ENCODE measurements at places on chromosomes 2 and 18.

DNA sequence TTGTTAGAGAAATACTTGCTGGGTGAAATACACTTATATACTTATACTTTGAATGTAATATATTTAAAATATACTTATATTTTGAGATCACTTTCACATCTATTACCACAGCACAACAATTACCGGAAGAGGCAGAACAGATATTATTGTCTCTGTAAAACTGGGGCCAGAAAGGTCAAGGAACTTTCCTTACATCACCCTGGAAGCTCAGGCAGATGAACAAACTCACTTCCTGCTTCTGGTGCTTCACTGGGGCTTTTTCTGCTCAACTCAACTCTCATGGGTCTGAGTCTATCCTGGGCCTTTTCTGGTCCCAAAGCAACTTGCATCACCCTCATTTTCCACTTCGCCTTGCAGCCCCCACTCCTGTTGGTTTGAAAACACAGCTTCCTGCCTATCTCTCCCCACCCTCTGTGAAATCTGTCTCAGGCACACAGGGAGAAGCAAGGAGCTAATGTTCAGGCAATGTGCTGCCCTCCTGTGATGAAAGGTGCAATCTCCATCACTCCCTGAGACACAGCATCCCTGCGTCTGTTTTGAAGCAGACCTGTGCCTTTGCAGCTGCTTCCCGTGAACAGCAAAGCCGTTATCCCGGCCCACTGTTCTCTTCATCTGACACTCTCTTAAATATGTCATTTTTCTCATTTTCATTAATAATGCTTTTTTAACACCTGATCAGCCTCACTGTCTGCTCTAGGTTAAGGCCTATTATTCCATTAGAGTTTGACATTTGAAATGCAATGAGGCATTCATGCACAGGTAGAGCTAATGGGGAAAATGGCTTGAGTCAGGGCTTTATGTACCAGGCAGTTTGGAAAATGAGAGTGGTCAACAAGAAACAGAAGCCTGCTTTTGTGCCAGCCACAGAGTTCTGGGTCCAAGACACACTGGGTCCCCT is 251.9 kb upstream of the CHAC2 start:
- no peak for DNase-seq

DNA sequence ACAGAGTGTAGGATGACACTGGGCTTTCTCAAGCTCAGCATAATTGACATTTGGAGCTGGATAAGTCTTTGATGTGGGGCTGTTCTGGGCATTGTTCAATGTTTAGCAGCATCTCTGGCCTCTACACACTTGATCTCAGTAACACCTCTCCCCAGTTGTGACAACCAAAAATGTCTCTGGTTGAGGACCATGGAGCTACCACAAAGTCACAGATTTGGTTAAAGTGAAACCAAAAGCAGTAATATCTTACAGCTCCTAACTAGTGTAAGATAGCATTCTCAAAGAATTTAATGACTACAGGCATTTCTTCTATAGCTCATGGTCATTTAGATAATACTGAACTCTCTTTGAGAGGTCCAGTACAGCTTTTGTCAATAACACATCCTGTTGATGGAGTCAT is 23.4 kb upstream of the PAX3 start:
- DNase-seq: no peak

DNA sequence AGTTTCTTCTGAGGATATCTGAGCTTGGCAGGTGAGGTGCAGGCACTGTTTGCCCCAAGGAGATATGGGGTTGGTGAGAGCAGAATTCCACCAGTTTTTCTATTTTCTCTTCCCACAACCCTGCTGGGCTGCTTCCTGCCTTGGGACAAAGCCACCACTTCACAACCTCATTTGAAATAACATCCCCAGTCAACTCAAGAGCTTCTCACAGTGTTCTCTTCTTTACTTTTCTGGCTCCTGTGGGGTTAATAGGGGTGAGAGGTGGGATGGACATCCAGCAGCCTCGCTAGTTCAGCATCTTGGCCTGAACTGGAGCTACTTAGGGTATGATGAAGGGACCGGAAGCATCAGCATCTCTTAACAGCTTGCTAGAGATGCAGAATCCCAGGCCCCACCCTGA is 106.3 kb downstream of the SLC4A3 start:
- DNase-seq: no peak

DNA sequence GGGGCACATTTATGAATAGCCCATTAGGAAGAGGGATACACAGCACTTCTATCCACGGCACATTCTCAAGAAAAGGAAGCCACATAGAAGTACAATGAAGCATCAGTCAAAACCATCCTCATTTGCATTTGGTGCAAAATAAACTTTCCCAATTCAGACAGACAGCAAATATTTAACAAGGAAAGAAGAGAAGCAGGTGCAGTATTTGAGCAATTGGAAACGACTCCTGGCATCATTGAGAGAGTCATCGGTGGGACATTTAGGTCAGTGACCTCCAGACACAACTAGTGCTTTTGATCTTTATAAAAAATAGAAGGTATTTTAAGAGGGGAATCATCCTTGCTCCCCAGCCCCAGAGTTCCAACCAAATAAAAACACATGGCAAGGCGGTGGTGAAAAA is 118.0 kb downstream of the MREG start:
- no peak for DNase-seq

- no peak for DNase-seq
These were observed 85.5 kb downstream of the SOWAHC start for GRCh38 chr2:109699646-109700045.

- DNase-seq: no peak
These were observed 2.4 kb downstream of the ERBB4 start for GRCh38 chr2:212535996-212536816.

- no peak for DNase-seq
These were observed 58.8 kb upstream of the CAPN13 start for GRCh38 chr2:30865892-30866681.

DNA sequence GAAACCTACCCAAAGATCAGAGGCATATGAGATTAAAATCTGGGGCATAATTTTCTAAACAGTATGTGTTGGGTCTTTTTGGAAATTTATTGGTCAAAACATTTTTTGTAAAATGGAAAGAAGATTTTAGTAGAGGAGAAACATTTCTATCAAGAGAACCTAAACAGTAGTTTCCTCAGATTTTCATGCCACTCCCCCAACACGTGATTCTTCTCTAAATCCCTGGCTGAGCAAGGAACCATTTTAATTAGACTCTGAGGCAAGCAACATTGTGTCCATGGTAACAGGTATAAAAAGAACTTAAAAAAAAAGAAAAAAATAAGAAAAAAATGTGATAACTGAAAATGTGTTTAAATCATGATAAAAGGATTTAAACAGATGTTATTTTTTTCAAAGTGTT is 1105.2 kb upstream of the ZEB2 start:
- no peak for DNase-seq
